T follicular helper cell (primary cell): ENCODE measurements at places on chromosomes 6 and 20.

DNA sequence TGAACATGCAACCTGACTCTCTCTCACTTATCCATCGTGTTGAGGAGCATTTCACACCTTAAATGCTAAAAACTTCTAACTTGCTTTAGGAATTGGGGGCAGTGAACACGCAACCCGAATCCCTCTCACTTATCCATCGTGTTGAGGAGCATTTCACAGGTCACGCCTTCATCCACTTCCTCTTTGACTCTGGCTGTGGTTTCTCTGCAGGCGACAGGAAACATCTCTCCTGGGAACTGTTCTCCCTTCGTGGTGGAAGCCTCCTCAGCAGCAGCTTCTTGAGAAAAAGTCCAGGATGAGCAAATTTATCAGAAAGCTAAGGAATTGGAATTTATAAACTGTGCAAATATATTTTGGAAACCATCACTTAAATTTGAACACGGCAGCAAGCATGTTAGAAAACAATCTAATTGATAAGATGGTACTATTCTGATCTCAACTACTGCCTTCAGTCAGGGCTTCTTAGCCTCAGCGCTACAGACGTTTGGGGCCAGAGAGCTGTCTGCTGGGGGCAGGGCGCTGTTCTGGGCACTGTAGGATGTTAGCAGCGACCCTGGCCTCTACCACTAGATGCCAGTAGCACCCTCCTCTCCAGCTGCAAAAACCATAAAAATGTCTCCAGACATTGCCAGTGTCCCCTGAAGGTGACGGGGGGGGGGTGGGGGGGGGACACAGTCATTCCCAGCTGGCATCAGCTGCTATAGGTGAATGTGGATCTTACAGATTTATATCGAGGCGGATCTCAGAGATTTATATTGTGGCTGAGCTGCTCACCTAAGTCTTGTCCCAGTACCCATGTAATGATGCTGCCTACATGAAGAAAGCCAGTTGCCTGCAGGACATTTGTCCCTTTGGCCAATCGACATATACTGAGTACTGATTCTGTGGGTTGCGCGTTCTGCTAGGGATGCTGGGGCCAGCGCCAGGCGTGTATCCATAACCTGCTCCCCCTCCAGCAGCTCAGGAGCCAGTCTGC, 26.2 kb downstream of the CTCFL start:
- DNase-seq, result no peak

GRCh38 chr6:168666699-168667427, 225.9 kb downstream of the SMOC2 start:
- no peak for DNase-seq

DNA sequence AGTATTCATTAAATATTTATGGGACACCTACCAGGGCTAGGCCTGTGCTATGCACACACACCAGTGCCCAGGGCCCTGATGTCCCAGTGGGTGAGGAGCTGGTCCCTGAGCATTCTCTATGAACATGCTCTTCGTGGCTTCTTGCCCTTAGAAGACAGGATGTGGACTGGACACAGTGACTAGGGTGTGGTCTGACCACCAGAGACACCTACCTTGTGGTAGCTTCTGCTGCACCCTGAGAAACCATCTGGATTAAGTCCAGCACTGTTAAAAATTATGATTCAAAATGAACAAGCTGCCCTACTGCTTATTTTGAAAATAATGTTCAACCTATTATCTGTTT, 112.9 kb upstream of the RPS6KA2 start:
- no peak for DNase-seq

GRCh38 chr20:17227669-17228623, 1.1 kb downstream of the PCSK2 start:
- DNase-seq, result no peak
